ENCODE measurements at places on chromosomes 7 and 10.

- DNase-seq: no peak
These were observed 111.4 kb upstream of the JCAD start for GRCh38 chr10:30170814-30171213.

DNA sequence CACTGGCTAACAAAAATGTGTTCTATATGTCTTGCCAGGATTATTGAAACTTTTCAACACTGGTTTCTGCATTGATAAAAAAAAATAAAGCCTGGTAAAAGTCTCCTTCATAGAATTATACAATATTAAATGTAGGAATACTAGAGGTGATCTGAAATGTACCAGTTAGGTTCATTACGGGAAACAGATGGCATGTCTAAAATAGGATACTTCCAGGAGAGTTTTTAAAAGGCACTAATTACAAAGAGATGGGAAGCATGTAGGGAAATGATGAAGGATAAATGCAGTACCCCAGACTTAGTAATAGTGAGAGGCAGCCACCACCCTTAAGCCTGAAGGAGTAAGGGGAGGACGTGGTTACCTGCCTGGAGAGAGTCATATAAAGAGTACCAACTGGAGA is 107.0 kb upstream of the NPSR1 start:
- DNase-seq: no peak

DNA sequence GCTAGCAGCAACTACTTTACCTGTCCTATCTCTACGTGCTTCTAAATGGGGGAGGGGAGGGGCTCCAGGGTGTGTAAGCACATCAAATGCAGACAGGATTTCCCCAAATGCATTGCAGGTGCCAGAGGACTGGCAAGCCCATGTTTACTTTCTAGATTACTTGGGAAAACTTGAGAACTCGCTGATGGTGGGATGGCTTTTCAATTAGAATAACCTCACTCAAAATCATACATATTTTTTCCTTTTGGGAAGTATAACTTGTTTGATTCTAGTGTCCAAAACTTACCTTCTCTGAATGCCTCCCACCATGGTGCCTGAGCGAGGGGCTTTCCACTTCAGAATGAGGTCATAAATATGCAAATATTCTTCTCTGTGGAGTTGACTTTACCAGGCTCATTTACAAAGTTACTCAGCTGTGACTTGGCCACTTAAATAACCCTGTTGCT is 191.3 kb upstream of the RHOBTB1 start:
- no peak for DNase-seq

DNA sequence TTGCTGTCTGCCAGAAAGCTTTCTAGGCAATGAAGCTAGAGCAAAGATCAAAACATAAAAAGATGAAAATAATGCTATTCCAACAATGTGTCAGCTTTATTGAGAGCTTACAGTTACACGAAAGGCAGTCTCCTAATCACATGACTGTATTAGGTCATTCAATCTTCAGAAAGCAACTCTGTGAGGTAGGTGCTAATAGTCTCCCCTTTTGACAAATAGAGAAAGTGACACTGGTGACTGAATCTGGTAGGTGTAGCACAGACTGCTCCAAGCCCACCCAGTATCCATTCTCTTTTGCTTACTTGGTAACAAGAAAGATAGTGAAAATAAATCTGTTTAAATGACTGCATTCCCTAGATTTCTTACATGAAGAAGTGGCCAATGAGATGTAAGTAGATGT is 58.8 kb downstream of the DGKB start:
- no peak for DNase-seq

DNA sequence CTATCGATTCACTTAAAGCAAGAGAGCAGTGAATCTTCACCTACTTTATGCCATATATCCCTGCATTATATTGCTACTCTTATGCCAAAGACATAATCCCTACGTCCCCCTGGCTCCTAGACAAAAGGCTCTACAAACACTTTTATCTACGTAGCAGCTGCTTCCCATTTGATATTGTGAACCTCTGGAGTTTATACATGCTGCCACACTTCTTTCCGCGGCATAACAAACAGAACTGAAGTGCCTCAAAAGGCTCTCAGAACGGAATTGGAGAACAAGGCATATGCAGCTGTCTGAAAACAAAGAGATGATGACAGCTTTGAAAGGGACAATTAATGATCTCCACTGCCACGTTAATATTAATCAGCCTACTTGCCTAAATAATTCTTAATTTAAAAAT is 985.6 kb upstream of the LRRN3 start:
- no peak for DNase-seq

DNA sequence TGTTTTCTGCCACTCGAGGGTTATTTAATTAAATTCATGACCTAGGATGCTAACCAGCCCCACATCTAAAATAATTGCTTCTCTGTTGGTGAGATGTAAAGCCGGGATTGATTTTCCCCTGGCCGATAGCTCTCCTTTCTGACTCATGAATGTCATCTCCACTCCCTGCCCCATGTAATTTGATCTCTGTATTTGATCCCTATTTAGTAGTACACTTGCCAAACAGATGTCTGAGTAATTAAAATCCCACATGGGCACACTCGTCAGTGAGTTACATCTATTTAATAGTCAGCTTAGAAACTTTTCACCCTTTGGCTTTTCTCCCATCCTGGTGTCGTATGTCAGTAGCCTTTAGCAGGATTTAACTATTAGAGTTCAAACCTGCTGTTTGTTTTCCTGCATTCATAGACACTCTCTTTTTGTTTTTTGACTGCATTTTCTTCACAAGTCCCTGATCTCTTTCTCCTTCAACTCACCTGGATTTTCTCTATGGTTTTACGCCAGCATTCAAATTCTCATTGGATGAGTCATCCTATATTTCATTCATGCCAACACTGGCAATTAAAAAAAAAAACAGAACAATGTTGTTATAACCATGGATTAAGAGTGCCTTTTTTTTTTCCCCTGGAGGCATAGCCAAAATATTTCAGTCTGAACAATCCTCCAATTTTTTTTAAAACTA is 82.7 kb downstream of the SPAG6 start:
- DNase-seq: no peak

DNA sequence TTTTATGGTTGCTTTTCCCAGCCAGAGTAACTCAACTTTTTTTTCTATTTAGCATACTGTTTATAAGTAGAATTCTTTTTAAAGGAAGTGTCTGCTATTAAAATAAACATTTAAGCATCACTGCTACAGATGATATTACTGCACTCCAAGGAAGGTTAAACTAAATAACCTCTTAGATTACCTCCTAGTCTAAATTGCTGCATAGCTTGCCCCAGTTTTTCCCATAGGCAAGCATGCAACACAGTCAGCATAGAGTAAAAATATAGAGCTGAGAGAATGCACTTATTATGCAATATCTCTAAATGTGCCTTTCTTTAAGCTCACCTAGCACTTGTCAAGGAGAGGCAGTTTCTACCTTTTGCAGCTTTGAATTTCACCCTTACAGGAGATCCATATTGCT is 1392.4 kb upstream of the CELF2 start:
- no peak for DNase-seq

- no peak for DNase-seq
These were observed 494.5 kb downstream of the DNAJB6 start for GRCh38 chr7:157831143-157831905.

DNA sequence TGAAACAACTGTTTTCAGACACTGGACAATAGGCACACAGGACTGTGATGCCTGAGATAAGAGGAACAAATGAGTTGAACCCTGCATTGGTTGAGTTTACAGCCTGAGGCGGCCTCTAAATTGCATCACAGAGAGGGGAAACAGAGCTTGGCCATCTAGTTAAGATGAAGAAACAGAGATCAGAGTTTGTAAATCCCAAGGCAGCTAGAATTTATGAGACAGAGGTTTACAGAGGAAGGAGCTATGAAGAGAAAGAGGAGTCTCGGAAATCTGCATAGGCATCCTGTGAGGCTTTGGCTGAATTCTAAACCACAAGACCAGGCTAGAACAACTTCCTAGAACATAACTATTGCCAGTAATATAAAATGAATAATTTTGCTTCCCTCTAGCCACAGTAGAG is 41.0 kb upstream of the OIT3 start:
- DNase-seq: no peak

DNA sequence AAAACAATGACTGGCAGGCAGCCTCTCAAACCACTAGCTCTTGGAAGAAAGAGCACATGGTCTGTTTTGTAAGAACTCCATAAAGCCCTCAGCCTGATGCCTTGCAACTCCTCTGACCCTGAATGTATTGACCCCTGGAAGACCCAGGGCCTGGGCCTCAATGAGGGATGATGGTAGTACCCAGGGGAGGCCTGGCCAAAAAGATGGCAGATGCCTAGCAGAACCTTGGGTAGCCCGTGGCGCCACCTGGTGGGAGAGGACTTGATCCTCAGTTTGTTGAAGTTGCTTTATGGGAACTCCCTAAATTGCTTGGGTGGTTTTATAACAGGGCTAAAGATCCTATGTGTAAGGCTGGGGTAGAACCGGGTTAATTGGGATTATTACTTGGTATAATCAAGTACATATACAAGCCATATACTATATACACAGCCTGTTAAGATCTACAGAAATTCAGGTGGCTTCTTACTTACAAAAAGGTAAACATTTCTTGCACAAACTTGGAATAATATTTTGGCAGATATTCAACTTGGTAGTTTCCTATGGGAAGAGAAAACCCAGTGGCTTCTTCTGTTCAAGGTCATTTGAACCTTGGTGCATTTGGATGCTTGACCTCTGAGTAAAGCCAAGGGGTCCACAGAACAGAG is 95.8 kb upstream of the CACUL1 start:
- DNase-seq: no peak

DNA sequence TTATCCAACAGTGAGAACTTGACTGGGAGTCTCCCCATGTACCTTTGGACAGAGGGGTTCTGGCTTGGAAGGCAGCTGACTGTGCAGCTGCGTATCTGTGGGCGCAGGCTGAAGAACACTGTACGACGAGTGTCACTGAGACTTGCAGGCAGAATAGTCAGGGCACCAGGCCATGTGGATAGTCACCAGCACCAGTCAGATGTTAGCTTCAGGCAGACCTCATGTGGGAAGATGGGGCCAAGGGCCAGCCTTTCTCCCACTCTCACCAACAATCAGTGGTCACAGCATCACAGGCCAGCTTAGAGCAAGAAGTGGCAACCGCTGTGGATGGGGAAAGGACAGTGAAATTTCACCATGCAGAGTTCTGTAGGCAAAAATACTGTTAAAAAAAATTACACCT is 43.4 kb upstream of the GJD4 start:
- DNase-seq: no peak

DNA sequence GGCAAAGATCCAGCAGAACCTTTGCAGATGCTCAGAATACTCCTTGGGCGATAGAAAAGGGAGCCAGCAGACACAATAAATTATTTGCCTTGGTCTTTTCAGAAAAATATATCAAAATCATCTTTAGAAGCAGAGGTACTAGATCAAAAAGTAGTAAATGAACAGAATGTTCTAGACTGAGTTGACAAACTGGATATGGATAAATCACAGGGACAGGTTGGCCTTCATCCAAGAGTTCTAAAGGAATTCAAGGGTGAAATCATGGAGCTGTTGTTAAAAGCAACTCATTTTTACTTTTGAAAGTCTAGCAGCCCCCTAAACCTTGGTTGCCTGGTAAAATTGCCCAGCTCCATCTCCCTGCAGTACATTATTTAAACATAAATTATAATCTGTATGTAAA is 99.1 kb downstream of the PLCE1 start:
- no peak for DNase-seq

- DNase-seq: no peak
These were observed 415.3 kb downstream of the DNAJB6 start for GRCh38 chr7:157751951-157752673.

DNA sequence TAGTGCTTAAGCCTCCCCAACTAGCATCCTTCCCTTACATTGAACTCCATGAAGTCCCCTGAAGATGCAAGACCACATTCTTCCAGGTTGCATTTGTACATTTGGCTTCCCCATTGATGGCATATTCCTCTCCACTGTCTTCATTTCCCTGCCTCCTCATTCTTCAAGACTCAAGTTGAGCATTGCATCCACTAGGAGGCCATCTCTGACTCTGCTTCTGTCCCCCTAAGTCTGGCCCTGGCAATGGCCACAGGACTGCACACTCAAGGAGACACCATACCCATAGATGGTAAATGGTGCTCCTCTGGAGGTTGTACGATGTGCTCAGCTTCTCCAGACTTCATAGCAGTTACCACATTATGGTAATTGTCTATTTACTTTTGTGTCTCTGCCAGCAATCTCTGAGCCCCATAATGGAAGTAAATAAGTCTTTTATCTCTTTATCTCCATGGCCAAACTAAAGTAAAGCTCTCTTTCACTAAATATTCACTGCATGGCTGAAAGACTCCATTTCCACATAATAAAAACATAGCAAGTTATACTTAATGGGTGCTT is 112.6 kb downstream of the PTPRZ1 start:
- no peak for DNase-seq

DNA sequence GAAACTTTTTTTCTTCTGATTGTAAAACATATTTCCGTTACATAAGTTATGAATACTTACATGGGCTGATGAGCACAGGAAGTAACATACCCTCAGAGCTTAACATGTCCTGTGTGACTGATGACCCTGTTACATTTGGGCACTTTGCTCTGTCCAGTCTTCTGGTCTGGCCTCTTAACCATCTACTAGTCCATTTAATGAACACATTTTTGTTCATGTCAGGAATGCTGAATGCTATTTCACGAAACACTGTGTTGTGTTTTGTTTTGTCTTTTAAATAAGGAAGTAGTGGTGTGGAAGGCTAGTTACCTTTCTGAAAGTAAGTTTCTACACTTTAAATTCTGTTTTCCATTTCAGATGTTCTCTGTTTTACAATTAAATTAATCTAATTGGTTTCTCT is 77.7 kb downstream of the RBM33 start:
- DNase-seq: no peak

DNA sequence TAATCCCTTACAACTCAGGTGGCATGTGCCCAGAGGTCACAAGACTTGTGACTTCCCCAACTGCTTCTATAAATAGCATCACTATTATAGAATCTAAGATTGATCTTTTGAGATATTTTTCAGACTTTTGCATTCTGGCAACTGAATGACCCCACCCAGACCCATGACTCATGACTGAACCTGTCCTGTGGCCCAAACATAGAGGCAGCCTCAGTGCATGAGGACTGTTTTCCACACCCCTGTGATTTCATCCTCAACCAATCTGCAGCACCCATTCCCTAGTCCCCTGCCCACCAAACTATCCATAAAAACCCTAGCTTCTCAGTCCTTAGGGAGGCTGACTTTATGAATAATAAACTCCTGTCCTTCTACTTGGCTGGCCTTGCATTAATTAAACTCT is 84.5 kb downstream of the MICU1 start:
- DNase-seq: no peak
